ENCODE measurements at places on chromosomes 4 and X. TPM values are rescaled to one million over a fixed set of nuclear protein-coding genes. Genes with fewer than 3 reads are reported as not detected.

The ASB9 gene
- polyA plus RNA-seq, result 11.3 TPM

DNA sequence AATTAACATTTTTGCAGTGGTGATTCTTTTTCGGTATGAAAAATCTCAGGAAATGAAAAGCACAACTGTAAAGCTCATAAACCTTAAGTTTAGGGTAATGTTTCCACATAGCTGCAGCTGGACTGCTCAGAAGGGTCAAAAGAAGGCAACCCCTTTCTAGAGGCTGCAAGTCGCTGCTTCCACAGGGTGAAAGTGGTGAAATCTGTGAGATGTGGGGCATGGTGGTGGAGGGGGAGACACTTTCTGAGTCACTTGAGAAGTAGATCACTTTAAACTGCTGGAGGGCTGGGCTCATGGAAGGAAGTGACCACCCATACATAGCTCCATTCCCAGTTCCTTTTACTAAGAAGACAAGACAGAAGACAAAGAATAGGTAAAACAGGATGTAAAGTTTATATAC lies 8.7 kb downstream of the SFRP2 start:
- no peak for DNase-seq

- DNase-seq, result no peak
Observed at GRCh38 chr4:112287258-112287989, 1.7 kb upstream of the TIFA start.

DNA sequence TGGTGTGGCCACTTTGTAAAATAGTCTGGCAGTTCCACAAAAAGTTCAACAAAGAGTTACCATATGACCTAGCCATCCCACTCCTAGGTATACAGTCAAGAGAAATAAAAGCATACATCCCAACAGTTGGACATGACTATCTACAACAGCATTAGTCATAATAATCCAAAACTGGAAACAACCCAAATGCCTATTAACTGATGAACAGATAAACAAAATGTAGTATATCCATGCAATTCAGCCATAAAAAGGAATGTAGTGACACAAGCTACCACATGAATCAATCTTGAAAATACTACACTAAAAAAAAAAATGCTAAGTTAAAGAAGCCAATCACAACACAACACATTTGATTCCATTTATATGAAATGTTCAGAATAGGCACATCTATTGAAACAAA lies 16.1 kb downstream of the MED14 start:
- DNase-seq, result no peak

DNA sequence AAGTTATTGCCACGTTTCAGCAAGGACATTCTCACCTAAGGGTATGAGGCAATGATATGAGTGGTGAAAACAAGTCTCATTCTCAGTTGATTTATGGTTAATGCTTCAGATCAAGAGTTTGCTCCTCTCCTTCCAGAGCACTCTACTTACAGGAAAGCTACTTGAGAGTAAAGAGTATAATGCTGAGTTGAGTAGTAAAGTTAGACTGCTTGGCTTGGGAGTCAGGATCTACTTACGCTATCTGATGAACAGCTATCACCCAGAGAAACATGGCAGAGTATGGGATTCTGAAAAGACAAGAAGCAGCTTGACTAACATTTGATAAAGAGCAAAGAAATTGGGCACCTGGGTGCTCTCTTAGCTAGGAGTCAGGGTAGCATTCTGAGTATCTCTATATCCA lies 211.8 kb downstream of the GLUD2 start:
- no peak for DNase-seq

The SLITRK4 gene
- 1.6 TPM for polyA plus RNA-seq

GRCh38 chr4:140963883-140964282 lies 169.4 kb downstream of the RNF150 start:
- DNase-seq, result no peak

- DNase-seq, result no peak
Observed at GRCh38 chr4:153577053-153577452, 107.0 kb upstream of the TLR2 start.

DNA sequence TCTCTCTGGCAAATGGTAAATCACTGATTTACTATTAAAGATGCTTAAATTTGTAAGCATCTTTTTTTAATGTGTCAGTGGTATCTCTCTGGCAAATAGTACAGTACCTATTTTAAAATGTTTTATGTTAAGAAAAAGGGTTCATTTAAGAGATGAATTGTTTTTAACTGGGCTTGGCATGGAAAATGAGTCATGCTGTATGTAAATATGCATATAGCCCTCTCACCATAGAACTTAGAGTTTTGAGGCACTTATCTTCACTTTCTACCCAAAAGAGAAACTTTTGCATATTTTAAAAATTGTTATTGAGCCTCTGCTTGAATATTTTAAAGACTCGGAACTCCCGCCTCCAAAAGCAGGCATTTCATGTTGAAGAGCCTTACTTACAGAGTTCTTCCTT lies 37.9 kb downstream of the KLHL34 start:
- DNase-seq, result no peak

- peak; percentile 82 for DNase-seq
Observed at GRCh38 chr4:184514121-184514988, 40.0 kb upstream of the IRF2 start.

DNA sequence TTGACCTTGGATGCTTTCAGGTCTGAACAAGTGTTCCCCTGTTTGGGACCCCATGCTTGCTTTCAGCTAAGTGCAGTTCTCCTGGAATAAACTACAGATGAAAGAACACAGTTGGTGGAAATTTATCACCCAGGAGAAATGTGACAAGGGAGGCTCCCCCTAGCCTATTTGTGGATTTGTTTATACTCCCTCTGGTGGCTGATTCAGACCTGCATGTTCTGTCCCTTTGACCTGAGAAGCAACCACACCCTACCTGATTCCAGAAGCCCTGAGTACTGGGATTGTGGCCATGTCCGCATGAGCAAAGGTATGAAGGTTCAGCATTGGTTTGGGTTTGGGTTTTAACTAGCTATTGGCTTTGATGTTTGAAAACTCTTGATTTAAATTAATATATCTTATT lies 440.9 kb downstream of the MID1IP1 start:
- DNase-seq, result no peak
